Transverse colon (tissue), 4 donors: ENCODE measurements at places on chromosomes 2 and 18. TPM values are rescaled to one million over a fixed set of nuclear protein-coding genes. Genes with fewer than 3 reads are reported as not detected.

DNA sequence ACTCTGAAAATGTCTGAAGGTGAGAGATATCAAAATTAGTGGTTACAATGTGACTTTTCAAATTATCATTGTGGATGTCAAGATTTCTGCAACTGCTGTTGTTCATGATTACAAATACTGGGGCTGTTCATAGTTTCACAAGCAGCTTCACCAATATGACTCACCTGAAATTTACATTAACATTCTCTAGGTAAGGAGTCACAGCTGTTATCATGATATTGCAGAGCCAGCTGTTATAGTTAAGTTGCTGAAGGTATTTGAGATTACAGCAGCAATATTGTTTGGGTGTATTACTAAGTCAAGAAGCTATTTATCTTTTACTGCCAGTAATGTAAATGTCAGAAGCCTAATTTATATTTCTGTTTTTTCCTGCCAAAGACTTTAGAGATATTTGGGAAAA, 140.0 kb downstream of the MC4R start:
- no peak for DNase-seq

GRCh38 chr2:241289053-241289452, 26.4 kb downstream of the HDLBP start:
- DNase-seq, result no peak

GRCh38 chr2:138221358-138221757, 257.1 kb downstream of the HNMT start:
- no peak for DNase-seq

GRCh38 chr2:118372886-118373830, 284.9 kb downstream of the INSIG2 start:
- no peak for DNase-seq

GRCh38 chr2:231398585-231398984, 3.1 kb downstream of the B3GNT7 start:
- DNase-seq, result no peak

DNA sequence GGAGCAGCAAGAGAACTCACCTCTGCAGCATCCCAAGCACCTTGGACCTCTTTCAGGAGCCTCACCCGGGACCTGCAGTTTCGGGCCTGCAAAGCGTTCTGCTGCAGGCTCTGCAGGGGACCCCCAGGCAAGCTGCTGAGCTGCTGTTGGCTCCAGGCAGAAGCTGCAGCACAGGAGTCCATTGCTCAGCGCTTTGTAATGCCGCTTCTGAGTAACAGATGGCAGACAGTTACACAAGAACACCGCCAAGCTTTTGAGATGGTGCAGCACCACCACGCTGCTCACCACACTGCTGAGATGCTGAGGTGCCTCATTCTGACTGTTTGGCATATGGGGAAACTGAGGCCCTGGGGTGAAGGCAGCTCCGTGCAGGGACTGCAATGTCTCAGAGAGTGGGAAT, 1.9 kb upstream of the GALNT14 start:
- no peak for DNase-seq

DNA sequence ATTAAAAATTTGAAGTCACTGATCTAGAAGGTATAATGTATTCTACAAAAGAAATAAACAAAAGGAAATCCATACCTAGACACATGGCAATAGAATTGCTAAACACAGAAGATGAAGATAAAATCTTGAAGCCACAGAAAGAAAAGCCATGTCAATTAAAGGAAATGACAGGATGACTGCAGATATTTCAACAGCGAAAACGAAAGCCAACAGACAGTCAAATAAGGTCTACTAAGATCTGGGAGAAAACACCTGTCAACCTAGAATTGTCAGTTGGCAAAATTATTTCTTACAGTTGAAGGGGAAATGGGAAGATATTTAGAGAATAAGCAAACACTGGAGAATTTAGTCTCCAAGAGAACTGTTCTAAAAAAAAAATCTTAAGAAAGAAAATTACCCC, 39.2 kb downstream of the NETO1 start:
- no peak for DNase-seq

DNA sequence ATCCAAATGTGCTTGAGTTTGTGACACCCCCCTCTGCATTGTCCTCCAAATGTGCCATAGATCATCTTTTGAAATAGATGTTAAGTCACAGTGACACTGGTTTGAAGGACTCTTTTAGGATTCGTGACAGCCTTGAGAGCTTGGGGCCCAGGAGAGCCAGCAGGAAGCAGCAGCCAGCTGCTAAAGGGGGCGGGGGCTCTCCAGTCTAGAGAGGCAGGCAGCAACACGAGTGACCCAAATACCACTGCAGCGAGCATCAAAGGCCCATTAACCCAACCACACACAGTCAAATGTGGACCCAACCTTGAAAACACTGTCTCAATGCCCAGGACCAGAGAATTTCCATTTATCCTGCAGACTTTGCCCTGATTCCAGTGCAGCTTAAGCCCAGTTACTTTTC, 75.6 kb downstream of the ZBTB7C start:
- no peak for DNase-seq

DNA sequence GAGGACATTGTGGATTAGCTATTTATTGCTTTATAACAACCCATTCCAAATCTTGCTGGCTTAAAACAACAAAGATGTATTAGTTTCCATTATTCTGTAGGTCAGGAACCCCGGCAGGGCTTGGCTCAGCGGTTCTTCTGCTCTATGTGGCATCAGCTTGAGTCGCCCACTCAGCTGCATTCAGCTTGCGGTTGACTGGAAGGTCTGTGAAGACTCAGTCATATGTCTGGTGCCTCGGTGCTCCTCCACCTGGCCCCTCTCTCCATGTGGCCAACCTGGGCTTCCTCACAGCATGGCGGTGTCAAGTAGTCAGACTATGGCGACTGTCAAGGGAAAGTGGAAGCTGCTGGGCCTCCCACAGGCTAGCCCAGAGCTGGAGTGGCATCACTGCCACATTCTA, 48.6 kb downstream of the EMILIN2 start:
- DNase-seq, result no peak

DNA sequence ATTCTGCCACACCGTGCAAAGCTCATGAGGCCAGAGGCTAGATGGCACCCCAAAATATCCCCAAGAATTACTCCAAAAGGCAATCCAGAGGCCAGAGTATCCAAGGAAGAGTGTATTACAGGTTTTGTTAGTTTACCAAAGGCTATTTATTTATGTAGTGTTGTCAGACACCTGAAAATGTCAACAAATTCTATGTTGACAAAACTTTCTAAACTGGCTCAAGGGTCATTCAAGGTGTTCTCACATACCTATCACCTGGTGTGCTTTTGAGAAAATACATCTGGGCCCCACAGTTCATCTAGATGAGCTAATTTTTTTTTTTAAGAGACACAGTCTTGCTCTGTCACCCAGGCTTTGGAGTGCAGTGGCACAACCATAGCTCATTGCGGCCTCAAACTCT, 12.4 kb upstream of the DTNB start:
- DNase-seq, result no peak

DNA sequence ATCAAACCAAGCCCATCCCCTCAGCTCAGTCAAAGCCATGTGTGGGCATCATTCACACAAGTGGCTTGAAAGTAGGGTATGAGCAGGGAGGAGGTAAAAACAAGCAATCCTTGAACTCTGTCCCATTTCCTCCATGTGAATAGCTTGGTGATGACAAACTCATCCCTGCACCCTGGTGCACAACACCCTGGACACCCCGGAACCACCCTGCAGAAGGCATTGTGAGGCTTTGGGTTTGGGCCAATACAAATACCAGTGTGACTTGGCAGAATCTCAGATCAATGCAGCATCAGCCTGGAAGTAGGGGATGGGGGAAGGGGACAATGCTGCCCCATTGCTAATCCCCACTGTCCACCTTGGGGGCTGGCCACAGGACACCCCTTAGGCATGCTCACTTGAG, 28.6 kb downstream of the TGFA start:
- peak; percentile 65 for DNase-seq

GRCh38 chr18:33682436-33682835, 104.4 kb downstream of the ASXL3 start:
- no peak for DNase-seq

DNA sequence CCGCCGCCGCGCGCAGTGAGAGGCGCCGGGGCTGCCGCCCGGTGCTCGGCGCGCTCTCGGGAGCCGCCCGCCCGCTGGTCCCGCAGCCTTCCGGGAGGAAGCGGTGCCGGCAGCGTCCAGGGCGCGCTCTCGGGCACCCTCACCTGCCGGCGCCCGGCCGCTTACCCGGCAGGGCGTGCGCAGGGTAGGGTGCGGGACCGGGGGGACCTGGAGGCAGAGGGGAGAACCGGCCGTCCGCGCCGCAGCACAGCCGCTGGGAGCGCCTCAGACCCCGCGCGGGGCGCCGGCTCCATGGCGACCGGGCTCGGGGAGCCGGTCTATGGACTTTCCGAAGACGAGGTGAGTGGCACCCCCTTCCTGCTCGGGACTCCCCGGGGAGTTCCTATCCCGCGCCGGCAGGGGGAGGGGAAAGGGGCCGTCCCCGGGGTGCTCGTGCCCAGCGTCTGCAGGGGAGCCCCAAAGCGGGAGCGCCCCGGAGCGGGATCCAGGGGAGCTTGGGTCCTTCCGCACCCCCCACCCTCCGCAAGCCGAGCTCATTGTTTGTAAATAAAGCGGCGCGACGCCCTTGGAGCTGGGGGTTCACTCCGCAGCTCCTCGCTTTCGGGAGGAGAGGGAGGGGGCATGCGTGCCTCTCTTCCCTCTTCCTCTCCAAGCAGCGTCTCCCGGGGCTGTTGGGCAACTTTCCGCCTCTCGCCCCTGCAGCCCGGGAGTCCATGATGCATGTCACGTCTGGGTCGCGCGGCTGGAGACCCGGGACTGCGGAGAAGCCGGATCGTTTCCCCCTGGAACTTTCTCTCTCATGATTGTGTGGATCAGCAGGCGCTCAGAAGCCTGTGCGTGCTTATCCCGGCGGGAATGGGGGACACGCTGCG, 580 bp downstream of the NEDD4L start:
- peak; percentile 55 for DNase-seq

GRCh38 chr2:4873364-4873763, 818.8 kb upstream of the SOX11 start:
- DNase-seq, result no peak

- no peak for DNase-seq
Measured at GRCh38 chr2:237217995-237218616, 132.4 kb downstream of the COPS8 start.

Gene ASB1
- total RNA-seq, result 48.3 TPM

Gene ZNF385B
- 2.6 TPM for total RNA-seq

Gene UGT1A10
- 54.2 TPM for total RNA-seq

Gene CYB5A
- 34.0 TPM for total RNA-seq

Gene ITPRIPL1
- 0.41 TPM for total RNA-seq
